ENCODE measurements at places on chromosomes 3 and 15.

DNA sequence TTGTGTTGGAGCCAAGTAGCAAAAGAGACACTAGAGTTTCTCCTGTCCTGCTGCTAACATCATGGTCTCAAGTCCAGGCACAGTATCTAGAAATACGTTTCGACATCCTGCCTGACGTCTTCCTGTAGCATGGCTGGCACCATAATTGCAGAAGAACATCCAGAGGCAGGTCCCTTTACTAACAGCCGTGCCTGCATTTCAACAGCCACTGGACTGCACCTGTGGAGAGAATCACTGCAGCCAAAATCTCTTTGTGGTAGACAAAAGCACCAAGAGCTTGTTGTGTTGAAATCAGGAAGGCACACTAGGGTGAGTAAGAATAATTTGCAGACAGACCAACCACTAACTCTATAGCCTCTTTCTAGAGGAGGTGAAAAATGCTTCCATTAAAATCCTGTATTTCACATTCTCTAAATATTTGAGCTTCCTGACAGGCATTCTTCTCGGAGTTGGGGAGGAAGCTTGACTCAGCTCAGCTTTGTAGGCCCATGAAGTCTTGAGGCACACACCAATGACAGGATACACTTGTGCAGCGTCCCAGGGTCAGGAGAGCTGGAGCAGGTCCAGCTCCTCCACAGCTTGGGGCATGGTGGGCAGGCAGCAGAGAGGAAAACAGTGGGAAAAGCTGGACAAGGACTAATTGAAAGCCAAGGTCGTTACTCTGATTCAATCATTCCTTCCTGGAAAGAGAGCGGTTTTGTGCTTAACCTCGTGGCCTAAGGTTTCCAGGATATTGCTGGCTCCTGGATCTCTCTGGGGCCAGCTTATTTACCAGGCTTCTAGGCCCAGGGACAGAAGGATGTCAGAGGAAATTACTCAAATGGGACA, 244.9 kb downstream of the FAM43A start:
- peak; percentile 89 for DNase-seq

DNA sequence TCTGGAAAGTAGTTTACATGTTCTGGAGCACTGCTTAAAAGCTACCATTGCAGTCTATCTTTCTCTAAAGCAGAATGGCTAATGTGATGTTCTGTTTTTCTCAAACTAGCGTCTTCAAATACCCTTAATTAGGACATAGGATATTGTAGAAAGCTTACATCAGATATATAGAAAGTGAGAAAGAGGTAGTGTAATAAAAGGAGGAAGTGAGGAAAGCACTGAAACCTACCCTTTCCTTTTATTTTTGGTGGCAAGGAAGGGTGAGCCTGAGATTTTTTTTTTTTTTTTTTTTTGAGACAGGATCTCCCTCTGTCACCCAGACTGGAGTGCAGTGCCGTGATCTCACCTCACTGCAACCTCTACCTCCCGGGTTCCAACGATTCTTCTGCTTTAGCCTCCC, 9.4 kb downstream of the SENP2 start:
- DNase-seq: no peak

DNA sequence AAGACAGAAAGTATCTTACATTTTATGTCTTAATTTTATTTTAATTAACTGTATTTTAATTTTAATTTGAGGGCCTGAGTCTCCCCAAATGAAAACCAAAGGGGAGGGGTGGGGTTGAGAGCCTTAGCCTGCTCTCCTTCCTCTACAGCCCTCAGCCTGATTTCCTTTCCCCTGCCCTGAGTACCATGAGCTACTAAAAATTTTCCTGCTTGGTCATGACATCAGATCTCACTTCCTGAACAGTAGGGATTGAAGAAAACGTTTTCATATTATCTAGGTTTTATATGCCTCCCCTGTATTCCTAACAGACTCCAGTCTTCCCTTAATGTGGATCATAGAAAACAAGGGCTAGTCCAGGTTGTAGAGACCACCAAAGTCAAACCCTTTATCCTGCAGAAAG, 133.9 kb downstream of the MYLK start:
- peak; percentile 44 for DNase-seq

- DNase-seq: no peak
Observed at GRCh38 chr3:108602249-108602934, 12.9 kb downstream of the DZIP3 start.

DNA sequence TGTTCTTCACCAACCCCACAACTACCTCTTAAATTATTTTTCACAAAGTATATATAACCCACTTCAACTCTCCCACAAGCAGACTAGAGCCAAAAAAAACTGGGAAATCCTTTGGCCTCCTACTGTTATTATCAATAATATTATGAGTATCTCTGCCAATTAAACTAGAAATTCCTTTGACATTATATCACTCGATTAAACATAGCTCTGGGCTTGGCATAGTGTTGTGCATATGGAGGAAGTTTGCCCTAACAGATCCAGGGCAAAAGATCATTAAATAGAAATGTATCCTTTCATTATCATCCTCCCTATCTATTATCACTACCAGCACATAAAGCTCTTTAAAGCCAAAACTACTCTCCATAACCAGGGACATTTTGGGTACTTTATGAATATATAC, 74.9 kb downstream of the OSBPL10 start:
- peak; percentile 38 for DNase-seq

GRCh38 chr3:112466020-112466419, 33.3 kb downstream of the BTLA start:
- no peak for DNase-seq

DNA sequence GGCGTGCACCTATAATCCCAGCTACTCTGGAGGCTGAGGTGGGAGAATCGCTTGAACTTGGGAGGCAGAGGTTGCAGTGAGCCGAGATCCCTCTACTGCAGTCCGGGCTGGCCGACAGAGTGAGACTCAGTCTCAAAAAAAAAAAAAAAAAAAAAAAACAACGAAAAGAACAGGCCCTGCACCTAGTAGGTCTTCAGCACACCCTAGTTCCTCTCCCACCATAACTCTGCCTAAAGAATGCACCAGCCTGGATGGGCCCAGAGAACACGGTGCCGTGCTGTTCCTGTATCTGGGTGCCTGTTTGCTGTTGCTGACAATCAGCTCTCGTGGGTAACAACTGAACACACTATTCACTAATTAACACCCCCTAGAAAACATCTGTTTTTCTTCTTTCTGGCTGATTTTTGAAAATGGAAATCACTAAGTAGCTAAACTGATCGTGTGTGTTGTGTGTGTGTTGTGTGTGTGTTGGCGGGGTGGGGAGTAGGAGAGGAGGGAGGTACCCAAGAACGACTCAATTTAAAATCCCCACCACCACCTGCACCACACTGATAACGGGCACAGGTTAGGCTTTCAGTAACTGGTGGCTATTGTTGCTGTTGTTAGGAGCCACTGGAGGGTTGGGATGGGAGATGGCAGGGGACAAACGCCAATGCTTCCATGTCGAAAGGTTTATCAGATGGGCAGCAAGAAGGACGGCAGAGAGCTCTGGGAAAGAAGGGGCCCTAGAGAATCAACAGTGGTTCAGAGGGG, 40.6 kb upstream of the MEX3B start:
- DNase-seq: no peak

DNA sequence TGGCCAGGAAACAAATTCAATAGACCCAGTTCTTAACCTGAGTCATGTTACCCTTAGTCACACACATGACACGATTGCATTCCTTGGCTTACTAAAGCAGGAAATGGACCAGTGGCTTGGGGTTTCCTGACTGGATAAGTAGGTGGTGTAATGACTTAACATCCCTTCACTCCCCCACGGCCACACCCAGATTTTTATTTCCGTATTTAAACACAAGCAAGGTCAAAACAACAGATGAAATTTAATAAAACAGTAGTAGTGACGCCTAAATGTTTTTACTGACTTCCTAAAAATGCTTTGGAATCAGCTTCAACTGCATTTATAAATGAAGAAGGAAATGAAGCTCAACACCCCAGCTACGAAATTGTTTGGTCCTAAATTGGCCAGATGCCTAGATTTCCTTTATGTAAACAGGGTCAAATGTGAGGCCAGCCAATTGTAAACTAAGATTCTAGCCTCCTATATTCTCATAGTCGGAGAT, 324.3 kb downstream of the CHST2 start:
- peak; percentile 98 for DNase-seq

DNA sequence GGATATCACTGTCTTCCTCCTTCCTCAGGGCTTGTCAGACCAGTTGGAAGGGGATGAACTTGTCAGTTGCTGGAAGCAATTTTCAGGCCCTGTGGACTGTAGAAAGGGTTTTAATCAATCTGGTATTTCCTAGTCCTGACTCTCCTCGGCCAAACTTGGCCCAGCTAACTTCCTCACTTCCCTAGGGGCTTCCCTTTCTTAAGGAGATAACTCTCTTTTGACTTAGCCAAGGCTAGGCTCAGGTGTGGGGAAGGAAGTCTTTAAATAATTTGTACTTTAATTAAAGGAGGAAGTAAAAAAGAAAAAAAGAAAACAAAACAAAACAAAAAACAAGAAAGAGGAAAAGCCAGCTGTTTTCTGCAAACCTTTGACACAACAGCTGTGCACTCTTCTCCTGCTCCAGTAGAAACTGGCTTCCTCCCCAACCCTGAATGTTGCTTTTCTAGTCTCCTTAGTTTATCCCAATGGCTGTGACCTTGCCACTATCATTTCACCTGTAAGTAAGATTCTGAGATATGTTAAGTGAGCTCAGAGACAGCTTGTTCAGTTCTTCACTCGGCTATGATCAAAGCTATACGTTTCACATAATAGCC, 53.0 kb upstream of the ST3GAL6 start:
- no peak for DNase-seq

GRCh38 chr3:10522646-10523303, 17.4 kb upstream of the ATP2B2 start:
- no peak for DNase-seq

- no peak for DNase-seq
Observed at GRCh38 chr3:129620828-129621559, 14.5 kb upstream of the PLXND1 start.

DNA sequence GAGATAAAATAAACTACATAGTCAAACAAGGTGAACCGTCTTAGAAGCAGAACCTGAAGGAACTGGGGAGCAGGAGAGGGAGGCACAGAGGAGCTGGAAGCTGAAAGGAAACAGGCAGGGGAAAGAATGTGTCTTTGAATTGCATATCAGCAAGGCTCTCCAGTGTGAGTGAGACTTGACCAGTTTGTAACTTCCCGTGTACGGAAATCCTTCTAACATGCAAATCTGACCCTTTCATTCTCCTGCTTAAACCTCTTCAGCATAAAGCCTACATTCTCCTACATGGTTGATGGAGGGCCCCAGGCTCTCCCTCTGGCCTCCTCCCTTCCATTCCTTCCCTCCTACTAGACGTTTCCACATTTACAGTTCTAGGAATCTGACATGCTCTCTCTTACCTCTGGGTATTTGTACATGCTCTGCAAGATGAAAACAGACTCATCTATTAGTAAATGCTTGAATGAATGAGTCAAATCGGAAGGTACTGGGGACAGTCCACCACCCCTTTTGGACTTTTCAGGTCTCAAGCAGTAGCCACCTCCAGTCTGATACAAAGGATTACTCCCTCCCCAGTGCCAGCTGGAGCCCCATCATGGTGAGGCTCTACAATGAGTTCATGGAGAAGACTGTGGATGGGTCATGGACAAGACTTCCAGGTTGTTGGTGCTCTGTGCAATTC, 6.1 kb upstream of the SLC25A38 start:
- DNase-seq: no peak

GRCh38 chr3:136162322-136162721, 33.8 kb downstream of the MSL2 start:
- DNase-seq: no peak

- DNase-seq: peak; percentile 69
Observed at GRCh38 chr3:115986555-115987207, 363.4 kb downstream of the GAP43 start.
